Large intestine (tissue), 12 donors: ENCODE measurements at places on chromosomes 11 and 22.

DNA sequence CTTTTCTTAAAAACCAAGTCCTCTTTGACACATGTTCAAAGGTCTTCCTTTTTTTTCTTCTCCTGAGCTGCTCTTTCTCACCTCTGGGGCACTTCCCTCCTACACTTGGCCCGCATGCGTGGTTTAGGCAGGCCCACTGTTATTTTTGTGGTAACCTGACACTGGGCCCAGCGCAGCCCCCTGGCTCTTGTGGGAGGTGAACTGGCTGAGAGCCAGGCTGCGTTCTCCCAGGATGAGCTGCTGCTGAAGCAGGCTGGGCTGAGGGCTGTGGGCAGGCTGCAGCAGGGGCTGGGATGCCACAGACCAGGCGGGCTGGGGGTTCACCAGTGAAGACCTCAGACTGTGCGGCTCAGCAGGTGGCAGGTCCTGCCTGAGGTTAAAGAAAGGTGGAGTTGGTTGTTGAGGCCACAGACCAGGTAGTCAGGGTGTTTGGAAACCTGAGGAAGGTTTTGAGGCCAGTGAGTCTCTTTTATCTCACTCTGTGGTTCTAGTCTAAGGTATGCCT is 72.4 kb downstream of the TEAD1 start:
- no peak for DNase-seq

DNA sequence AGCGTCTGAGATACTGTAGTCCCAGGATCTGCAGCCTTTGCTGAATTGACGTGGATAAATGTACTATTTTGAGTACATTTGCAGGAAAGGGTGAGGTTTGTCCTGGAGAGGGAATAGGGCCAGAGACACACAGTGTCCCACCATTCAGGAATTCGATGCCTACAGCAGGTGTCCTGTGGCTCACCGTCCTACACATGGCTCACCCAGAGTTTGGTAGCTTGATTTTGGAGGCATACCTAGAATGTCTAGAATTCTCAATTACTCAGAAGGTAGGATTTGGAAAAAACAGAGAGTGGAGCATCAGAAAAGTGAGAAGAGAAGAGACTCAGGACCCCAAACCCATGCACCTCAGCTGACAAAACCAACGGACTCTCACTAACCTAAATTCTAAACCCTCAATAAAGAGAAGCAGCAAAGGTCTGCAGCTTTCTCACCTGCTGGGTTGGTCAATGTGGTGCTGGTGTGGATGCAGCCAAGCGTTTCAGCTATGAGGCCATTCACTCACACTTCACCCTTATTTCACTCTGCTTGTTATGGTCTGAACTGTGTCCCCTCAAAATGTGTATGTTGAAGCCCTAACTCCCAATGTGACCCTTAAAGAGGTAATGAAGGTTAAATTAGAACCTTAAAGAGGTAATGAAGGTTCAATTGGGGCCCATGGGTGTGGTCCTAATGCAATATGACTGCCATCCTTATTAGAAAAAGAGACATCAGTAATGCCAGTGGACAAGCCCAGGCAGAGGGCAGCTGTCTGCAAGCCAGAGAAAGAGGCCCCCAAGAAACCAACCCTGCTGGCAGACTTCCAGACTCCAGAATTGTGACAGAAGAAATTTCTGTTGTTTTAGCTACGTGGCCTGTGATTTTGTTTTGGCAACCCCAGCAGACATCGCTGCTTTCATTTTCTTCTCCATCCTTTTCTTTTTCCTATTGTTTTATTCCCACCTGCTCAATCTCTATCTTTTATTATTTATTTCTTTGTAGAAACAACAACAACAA is 187.8 kb downstream of the SNX19 start:
- DNase-seq, result no peak

- no peak for DNase-seq
These were observed 3922.5 kb upstream of the OR11H1 start for GRCh38 chr22:11605468-11605981.

GRCh38 chr22:50674606-50675552 is 2.3 kb downstream of the SHANK3 start:
- DNase-seq, result peak; percentile 69
